ENCODE measurements at places on chromosomes 1 and 21.
A peak's percentile ranks its signal among the peaks of the same experiment; 100 is the strongest.

DNA sequence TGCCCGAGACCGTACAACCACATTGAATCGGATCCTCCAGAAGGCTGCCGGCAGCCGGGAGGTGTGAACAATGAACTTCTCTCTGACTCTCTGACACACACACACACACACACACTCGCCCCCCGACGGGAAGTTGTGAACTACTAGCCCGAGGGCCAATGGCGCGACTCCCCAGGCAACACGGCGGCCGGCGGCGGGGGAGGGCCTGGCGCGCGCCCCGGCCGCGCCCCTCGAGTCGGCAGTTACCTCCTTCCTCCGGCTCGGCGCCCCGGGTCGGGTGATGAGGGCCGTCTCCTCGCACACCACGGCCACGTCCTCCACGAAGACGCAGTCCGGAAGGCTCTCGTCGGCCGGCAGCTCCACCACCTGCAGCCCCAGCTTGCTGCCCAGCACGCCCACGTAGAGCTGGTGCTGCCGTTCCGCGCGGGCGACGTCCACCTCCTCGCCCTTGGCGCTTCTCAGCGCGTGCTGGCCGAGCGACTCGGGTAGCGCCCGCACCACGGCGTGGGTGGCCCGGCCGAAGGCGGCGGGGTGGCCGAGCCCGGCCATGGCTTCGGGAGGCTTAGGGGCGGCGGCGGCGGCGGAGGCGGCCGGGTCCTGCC lies 361 bp downstream of the DDAH1 start:
- DNase-seq: no peak

GRCh38 chr1:221439747-221440501 lies 302.0 kb downstream of the DUSP10 start:
- DNase-seq: no peak

DNA sequence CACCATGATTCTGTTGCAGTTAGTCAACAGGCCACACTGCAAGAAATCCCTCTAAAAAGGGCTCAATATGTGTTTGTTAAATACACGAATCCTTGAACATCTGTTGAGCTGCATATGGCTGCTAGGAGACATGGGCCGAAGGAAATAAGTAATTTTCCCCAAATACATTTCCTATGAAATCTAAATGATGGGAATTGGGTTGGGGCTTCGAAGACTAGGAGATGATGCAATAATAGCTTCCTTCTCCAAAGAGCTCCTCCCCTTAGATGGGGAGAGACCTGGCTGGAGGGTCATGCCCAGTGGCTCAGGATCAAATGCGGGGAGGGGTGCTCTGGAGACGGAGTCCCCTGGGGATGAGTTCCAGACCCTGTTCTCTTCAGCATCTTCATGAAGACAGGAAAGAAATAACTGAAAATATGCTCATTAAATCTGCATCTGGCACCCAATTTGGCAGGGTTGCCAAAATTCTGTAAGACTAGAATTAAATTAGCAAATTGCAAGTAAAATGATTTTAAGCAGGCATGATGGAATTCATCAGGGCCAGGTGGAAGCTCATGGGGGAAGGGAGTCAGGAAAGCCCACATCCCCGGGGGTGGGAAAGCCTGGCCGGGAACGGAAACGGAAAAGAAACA lies 165.0 kb upstream of the EDN2 start:
- no peak for DNase-seq

DNA sequence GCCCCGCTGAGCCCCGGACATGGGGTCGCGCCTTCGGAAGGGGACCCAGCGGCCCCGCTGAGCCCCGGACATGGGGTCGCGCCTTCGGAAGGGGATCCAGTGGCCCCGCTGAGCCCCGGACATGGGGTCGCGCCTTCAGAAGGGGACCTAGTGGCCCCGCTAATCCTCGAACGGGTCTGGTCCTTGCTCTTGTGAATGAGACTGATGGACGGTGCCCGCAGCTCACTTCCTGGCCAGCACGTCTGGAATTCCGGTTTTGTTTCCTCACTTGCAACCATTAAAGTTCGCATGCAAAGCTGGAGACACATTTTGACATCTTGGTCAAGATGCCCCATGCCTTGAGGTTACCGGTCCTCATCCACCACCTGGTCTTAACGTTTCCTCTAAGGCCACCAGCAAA lies 5.6 kb downstream of the WRAP73 start:
- DNase-seq: no peak

- no peak for DNase-seq
Measured at GRCh38 chr21:25757531-25757930, 22.8 kb downstream of the GABPA start.

- DNase-seq: no peak
Measured at GRCh38 chr1:221350091-221350490, 391.8 kb downstream of the DUSP10 start.

GRCh38 chr1:13694886-13695684 lies 4.9 kb upstream of the PRDM2 start:
- DNase-seq: no peak

DNA sequence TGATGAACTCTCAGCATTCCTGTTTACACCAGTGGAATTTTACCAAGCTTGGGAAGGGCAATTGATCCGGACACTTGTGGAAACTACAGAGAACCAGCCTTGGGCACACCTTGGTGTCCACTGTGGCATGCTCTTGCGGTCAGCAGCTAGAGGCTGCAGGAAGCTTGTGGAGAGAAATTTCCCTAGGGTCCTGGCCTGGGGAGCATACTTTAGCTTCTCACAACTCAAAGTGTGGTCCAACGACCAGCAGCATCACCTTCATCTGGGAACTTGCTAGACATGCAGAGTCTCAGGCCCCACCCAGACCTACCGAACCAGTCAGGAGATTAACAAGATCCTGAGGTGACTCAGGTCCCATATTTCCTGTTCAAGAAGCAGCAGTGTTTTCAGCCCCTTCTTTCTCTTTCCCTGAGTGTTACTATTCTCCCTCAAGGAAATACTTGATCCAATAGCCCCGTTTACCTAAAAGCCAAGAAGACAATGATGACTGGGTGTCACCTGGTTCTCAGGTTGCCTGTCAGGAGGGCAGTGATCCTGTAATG lies 55.7 kb upstream of the KCNE2 start:
- no peak for DNase-seq

DNA sequence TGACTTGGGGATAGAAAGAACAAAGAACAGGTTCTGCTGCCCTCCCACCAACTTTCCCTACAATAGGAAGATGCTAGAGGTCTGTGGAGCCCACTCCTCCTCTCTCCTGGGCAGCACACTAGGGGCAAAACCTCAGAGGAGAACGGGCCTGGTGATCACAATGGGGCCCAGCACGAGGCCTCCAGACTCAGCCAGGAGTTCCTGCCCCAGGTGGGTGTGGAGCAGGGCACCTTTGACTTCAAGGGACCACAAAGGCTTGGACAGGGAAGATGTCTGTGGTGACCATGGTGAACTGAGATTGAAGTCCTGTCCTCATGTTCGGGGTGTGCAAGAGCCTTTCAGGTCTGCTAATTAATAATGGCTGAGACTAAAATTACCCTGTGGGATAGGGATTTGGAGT lies 88.8 kb downstream of the LAMC2 start:
- no peak for DNase-seq

DNA sequence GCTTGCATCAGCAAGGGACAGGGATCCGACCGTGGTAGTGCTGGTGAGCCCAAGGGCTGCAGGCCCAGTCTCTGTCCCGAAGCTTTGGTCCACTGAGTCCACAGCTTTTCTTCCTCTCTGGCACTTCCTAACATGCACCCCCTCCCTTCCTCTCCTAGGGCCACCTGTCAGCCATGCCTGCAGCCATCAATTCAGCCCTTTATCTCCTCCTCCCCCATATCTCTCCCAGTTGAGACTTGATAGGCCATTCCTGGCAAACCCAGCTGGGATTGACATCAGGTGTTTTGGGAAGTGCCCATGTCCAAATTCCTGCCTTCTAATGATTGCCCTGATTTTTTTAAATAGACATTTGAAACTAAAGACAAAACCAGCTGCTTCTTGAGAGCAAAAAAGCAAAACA lies 25.6 kb downstream of the HLX start:
- DNase-seq: no peak

- no peak for DNase-seq
Measured at GRCh38 chr1:63864224-63864641, 90.4 kb downstream of the ROR1 start.

- DNase-seq: no peak
Measured at GRCh38 chr1:11182884-11183283, 6.3 kb upstream of the ANGPTL7 start.

DNA sequence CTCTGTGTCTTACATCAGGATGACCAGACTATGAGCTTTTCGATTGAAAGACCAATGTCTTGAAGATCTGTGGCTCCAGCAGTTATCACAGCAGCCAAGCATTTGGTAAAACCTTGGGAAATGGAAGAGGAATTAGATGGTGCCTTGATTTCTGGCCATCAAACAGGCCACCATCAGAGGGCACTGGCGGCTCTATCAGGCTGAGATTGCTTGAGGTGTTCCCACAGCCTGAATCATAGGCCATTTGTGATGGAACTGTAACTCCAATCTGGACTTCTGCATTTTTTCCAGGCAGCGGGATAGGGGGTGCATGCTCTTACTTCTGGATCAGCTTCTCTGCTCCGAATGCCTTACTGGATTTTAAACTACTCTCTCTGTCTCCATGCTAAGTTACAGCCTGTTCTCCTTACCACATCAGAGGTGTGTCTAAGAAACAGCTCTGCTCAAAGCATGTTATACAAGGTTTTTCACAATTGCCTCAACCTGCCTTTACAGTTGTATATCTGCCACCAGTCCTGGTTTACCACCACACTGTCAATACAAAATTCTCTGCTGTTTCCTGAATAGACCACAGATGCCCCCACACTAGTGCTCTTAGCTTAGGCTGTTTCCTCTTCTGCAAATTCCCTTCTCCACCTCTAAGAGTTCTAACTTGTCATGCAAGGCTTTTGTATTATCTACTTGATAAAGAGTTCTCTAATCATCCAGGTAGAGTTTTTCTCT lies 180.9 kb downstream of the PTGER3 start:
- no peak for DNase-seq

GRCh38 chr1:218371927-218372672 lies 27.0 kb downstream of the TGFB2 start:
- DNase-seq: no peak

GRCh38 chr1:78045926-78046778 lies at the start of gene GIPC2:
GIPC2 (plus strand) TSS chr1:78045966; CDS start chr1:78046095, 129 bp downstream.
- no peak for DNase-seq

DNA sequence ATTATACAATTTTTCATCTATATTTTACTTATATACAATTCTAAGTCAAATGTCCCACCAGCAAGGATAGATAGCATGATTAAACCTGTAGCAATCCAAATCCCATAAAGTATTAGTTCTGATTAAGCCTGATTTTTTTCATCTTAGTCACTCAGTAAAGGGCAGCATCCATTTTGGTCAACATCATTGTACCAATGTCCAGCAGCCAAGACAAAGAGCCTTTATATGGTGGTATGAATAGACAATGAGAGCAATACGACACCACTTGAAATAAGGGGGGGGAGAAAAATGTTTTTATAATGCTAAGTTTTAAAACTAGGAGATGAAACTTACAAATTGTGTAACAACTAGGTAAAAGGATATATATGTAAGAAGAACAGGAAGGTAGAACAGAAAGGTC lies 7.4 kb downstream of the ZNF644 start:
- no peak for DNase-seq

- DNase-seq: no peak
Measured at GRCh38 chr1:205528887-205529825, 24.7 kb downstream of the CDK18 start.

- peak; percentile 30 for DNase-seq
Measured at GRCh38 chr1:235513495-235514366, 9.5 kb upstream of the B3GALNT2 start.

DNA sequence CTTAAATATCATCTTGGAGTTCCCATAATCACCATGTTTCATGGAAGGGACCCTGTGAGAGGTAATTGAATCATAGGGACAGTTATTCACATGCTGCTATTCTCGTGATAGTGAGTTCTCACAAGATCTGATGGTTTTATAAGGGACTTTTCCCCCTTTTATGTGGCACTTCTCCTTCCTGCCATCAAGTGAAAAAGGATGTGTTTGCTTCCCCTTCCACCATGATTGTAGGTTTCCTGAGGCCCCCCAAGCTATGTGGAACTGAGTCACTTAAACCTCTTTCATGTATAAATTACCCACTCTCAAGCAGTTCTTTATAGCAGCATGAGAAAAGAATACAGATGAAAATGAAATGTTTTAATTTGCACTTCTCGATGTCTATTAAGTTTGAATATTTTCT lies 112.0 kb downstream of the ZNF648 start:
- no peak for DNase-seq

DNA sequence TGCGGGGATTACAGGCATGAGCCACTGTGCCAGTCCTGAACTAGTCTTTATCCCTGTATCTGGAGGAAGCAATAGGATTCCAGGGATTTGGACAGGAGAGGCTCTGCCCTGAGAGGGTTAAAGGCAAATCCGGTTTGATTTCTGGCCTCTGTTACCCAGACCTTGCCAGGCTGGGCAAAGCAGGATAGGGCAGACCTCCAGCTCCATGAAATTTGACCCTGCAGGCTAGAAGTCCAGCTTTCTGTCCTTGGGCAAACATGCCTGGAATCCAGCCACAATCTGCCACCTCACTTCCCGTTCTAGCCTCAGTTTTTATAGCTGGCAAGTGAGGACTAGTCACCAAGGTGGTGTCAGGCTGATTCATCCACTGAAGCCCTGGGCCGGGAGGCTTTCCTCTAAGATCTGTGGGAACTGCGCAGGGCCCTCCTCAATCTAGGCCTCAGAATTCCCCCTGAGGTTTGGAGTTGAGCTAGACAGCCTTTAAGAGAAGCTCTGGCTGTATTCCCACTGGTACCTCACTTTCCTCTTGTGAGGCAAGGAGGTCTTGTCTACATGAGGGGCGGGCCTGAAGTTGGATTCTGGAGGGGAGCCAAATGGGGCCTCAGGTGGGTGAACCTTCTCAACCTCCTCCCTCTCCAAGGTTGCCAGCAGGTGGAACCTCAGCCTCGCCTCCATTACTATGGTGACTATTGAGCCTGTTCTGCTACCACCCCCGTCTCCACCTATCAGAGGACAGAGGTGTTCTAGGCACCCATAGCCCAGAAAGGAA lies 7.0 kb upstream of the P3R3URF start:
- DNase-seq: peak; percentile 86

DNA sequence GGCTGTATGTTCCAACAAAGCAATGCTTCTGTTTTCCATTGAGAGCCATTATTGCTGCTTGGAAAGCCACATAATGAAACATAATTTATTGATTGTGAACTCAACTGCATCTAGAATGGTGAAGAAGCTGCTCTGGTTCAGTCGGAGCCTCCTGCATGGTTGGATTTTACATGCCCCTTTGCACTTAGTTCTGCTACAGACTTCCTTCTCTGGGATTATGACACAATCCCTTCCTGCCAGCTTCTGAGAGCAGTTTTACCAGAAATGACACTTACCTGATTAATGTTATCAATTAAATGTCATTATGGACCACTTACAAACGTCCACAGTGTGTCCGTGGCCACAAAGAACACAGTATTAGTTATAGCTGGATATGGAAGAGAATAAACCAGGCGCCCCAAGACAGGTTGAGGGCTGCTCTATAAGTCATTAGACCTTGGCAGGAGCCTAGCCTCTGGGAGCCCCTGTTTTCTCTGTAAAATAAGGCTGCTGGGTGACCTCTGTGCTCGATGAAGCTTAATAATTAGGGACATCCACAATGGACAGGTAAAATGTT lies 7.0 kb upstream of the CD58 start:
- DNase-seq: no peak

GRCh38 chr1:41319106-41319755 lies 42.0 kb upstream of the FOXO6 start:
- no peak for DNase-seq

- no peak for DNase-seq
Measured at GRCh38 chr1:115969509-115969908, 6.8 kb upstream of the SLC22A15 start.

Measured in SHP77 treated with DMSO at 0.1 percent for 48 hours (cell line).